DND-41 (cell line): ENCODE measurements at places on chromosomes 16 and 17.
A peak's percentile ranks its signal among the peaks of the same experiment; 100 is the strongest.

DNA sequence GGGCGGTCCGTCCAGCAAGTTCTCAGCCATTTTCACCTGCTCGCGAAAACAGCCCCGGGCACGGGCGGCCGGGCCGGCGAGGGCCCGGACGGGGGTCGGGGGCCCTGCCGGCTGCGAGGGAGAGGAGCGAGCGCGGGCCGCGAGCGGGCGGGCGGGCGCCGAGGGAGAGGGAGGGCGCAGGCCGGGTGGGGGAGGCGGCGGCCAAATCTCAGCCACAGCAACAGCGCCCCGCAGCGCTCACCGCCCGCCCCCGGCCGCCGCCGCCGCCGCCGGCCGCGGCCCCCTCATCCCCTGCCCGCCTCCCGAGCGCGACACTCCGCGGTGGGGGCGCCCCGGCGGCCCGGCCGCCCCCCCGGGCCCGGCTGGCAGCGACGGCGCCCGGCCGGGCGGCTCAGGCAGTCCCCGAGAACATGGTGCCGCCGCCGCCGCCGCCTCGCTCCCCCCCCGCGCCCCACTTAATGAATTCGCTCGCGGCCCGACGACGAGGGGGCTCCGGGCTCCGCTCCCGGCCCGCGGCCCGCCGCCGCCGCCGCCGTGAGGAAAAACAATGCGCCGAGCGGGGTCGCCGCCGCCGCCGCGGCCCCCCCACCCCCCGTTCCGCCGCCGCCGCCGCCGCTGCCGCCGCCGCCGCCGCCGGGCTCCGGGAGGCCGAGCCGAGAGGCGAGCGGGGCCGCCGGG is 487 bp downstream of the CREBBP start:
- peak; percentile 73 for DNase-seq

DNA sequence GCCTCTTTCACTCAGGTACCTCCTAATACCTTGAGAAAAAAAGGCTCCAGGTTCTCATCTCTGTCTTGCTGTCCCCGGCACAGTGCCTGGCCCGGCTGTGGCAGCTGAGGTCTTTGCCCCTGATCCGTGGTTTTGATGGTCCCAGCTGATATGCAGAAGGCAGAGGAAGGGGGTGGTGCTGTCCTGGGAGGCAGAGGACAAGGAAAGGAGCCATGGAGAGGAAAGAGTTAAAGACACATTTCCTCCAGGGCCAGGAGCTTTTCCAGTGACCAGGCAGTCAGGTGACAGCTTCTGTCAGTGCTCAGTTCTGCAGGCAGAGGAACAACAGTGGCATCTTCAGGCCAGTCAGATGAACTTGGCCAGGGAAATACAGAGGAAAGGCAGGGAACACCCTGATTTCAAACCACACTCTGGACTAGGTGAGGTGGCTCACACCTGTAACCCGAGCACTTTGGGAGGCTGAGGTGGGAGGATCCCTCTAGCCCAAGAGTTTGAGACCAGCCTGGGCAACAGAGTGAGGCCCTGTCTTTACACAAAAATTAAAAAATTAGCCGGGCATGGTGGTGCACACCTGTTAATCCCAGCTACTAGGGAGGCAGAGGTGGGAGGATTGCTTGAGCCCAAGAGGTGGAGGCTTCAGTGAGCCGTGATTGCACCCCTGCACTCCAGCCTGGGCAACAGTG is 3.3 kb upstream of the COG1 start:
- DNase-seq: no peak

GRCh38 chr17:286571-286970 is 66.0 kb downstream of the RPH3AL start:
- no peak for DNase-seq

DNA sequence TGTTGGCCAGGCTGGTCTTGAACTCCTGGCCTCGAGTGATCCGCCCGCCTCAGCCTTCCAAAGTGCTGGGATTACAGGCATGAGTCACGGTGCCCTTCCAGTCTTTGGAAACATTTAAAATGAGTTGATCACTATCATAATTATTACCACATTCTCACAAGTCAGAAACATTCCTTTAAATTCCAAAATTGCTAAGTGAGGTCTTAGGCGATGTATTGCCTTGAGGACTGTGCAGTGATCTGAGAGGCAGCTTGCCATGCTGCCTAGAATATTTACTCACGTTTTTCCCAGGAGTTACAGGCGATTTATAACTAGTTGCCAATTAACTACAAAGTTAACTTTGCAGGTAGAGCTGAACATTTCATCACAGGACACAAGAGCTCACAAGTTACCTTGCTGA is 5.7 kb upstream of the ATXN1L start:
- no peak for DNase-seq

DNA sequence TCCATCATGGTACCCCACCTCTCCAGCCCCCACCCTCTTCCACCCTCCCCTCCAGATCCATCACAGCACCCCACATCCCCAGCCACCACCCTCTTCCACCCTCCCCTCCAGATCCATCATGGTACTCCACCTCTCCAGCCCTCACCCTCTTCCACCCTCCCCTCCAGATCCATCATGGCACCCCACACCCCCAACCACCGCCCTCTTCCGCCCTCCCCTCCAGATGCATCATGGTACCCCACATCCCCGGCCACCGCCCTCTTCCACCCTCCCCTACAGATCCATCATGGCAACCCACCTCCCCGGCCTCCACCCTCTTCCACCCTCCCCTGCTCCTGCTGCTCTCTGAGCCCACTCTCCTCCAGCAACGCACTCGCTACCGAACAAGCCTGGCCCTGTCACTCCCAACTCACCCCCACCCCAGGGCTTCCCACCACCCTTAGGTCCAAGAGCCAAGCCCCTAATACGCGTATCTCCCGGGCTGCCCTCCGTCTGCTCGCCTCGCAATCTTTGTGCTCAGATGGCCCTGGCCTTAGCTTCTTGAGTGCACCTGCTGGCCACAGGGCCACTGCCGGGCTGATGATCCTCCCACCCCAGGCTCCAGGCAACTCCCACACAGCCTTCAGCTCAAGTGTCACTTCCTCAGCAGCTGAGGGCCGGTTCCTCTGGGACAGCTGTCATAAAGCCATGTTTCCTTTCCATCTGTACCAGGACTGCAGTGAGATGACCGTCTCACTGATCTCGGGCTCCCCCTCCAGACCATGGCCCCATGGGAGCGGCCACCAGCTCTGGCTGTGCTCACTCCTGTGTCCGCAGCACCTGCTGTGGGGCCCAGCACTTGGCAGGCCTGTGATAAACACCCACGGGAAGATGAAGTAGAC is 25.5 kb downstream of the KDM8 start:
- no peak for DNase-seq

- no peak for DNase-seq
Measured at GRCh38 chr17:42361781-42362186, 26.5 kb downstream of the STAT3 start.

DNA sequence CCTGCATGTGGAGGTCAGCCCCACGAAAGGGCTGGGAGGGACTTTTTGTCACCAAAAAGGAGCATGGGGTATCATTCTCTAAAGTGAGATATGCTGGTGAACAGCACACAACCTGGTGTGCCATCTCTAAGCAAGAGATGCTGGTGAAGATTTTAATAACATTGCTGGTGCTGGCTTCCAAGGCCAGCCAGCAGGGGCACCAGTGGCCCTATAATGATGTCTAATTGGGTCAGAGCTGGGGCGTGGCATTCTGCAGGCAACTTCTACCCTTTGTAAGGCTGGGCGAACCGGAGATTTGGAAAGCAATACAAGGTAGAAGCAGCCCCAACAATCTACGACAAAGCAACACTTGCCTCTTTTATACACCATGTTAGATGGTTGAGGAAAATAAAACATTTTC is 16.8 kb downstream of the SDR42E1 start:
- DNase-seq: no peak

- DNase-seq: no peak
Measured at GRCh38 chr16:68948230-68948910, 105.0 kb downstream of the TANGO6 start.

DNA sequence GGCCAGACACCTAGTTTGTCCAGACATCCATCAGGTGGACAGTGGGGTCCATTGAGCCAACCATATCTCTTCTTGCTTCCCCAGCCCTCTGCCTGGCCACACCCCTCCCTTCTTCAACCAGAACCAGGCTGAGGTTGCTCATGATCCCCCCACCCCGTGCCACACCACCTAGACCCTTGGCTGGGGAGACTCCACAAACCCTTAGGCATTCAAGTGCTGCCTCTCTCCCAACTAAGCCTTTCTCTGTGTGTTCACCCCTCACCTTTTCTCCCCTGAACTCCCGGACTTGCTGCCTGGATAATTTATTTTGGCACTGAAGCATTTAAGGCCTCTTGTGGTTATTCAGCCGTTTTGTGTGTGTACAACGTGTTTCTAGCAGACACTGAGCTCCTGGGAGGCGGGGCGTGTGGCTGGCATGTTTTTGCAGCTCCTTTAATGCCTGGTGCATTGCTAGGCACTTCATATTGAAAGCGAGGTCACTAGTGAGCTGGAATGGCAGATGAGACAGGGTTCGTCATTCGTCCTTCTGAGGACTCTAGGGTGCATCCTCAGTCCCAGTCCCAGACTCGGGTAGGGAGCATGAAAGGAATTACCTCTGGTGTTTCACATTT is 28.7 kb downstream of the CACNA1G start:
- DNase-seq: no peak

- no peak for DNase-seq
Measured at GRCh38 chr16:363766-364490, 6.4 kb downstream of the MRPL28 start.

GRCh38 chr17:75876190-75876937 is 2.0 kb downstream of the TRIM47 start:
- DNase-seq: peak; percentile 27

DNA sequence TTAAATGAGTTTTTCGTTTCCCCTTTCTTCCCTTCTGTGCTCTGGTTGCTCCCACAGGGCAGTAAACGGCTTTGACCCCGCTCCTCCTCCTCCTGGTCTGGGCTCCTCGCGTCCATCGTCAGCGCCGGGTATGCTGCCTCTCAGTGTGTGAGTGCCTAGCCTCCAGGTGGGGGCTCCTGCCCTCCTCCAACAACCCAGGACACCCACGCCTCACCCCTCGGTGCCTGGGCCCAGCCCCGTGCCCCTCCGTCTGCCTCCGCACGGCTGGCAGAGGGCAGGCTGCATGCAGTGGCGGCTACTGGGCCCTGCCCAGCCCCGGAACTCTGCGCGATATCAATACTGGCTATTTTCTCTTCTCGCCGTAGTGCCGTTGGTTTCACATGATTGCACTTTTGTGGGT is 31.2 kb downstream of the NDEL1 start:
- no peak for DNase-seq
